ENCODE measurements at places on chromosomes 2 and 18.

- no peak for DNase-seq
These were observed 8.4 kb upstream of the ARID5A start for GRCh38 chr2:96528006-96528699.

DNA sequence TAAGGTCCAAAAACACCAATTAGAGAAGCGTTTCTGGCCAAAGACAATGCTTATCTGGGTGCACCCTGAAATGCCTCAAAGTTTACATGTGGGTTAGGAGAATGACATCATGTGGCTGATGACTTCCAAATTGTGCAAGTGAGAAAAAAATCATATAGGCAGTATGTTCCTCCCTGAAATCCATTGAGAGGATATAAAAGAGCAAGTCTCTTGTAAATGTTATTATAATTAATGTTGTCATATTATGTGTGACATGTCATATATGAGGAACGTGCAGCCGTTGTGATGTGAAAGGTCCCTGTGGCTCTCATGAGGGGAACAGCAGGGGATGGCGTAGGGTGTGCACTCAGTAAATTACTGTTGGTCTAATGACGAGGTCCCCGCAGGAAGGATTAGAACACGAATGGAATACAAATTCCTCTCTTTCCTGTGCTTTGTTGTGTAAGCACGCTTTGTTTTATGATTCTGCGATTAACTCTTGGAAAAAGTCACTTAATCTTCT lies 290.8 kb downstream of the PRKCE start:
- no peak for DNase-seq

DNA sequence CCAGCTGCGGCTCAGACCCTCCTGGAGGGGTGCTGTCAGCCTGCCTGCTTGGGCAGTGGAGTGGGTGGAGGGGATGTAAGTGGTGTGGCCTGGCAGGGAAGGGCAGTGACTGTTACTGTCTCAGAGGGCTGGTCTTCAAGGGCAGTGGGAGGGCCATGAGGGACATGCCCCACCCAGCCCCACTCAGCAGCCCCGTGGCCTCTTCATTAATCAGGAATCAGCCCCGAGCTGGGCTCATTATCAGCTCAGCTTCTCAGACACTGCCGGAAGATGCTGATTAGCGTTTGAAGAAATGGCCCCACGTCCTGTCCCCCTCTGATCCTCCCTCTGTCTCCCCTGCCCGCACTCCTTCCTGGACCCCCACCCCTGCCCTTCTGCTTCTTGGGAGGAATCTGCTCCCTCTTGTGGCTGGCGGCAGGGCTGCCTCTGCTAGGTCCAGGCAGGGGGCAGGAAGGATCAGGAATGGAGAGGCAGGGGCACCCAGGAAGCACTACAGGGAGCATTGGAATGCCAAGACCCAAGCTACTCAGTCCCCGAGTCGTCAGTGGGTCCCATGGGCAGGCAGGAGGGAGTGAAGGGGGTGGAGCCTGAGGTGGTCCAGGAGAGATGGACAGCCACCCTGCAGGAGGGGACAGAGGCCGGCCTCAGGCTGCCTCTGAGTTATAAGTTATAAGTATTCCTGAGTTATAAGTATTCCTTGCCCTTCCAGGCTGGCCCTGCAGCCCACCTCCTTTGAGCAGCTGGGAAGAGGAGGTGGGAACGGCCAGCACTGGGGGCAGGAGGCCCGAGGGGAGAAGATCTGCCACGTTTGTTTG lies 7.0 kb downstream of the ASIC4 start:
- DNase-seq: no peak

DNA sequence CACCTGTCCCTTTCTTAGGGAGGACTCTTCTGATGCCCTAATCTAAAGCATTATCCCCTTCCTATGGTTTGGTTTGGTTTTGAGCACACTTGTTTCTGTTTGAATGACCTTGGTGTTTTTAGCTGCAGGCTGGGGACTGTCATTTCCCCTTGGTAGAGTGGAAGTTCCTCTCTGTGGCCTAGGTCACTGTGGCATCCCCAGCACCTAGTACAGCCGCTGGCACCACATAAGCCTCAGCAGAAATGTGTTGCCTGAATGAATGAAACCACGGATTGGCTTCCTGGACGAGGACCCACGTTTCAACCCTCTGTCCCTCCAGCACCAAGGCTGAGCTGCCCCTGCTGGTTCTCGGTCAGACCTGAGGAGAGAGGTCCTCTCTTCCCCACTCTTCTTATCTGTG lies 159.9 kb downstream of the CTIF start:
- no peak for DNase-seq
